ENCODE measurements at places on chromosomes 7 and 10.

DNA sequence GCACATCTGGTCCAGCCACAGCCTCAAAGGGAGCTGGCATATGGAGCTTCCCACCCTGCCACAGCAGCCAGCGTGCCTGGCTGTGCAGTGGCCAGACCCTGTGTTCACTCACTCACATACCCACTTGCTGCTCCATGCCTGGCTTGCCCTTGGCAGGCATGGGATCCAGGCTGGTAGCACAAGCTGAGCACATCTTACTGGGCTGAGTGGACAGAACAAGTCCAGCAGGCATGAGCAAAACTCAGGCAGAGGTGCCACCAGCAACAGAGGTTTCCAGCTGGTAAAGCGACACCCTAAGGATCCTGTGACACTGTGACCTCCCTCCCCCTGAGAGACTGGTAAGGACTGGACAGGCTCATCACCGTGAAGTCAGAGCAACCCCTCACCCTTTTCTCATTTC, 25.1 kb downstream of the SVIL start:
- no peak for DNase-seq

DNA sequence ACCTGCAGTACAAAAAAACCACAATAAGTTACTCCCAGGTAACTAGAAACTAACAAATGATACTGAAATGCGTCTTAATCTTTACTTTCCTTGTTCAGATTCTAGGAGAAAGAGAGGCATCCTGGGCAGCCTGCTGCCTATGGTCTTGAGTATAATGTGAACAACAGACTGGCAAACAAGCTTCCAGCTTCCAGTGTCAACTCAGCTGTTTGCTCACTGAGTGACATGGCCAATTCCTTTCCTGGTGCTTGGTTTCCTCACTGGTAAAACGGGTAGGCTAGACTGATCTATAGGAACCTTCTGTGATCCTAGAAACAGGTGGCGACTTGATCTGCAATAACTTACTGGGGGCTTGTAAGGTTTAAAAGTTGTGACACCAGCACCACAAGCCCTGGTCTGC, 10.1 kb downstream of the POLR3A start:
- DNase-seq: no peak

GRCh38 chr7:47066976-47067614, 514.8 kb downstream of the TNS3 start:
- no peak for DNase-seq

- DNase-seq: no peak
These were observed 7.2 kb downstream of the STK32C start for GRCh38 chr10:132300582-132300981.

DNA sequence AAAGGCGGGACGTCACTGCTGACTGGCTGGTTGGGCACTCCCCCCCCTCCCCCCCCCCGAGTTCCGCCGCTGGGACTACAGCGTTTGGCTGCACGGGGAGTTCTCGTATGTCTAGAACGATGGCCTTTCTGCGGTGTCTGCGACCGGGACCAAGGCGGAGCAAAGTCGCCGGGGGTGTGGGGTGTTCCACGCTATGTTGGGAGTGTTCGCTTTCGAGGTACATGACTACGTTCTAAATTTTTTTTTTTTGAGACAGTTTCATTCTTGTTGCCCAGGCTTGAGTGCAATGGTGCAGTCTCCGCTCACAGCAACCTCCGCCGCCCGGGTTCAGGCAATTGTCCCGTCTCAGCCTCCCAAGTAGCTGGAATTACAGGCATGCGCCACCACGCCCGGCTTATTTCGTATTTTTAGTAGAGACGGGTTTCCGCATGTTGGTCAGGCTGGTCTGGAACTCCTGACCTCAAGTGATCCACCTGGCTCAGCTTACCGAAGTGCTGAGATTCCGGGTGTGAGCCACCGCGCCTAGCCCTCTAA, 573 bp upstream of the IDI1 start:
- no peak for DNase-seq

DNA sequence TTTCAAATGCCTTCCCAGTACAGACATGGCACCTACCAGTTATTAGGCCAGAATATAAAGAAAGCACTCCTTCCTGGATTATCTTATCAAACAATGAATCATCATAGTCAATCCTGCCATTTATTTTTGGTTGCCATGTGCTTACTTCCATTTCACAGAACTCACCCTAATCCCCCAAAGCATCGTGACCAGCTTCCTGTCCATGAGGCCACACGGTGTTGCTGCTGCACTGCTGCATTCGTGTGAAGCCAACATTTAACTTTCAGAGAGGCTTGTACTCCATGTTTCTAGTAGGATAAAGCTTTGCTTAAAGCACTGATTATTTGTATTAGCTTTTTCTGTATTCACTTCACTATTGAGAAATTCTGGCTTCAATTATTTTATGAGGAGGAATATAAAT, 14.4 kb downstream of the COL28A1 start:
- no peak for DNase-seq

DNA sequence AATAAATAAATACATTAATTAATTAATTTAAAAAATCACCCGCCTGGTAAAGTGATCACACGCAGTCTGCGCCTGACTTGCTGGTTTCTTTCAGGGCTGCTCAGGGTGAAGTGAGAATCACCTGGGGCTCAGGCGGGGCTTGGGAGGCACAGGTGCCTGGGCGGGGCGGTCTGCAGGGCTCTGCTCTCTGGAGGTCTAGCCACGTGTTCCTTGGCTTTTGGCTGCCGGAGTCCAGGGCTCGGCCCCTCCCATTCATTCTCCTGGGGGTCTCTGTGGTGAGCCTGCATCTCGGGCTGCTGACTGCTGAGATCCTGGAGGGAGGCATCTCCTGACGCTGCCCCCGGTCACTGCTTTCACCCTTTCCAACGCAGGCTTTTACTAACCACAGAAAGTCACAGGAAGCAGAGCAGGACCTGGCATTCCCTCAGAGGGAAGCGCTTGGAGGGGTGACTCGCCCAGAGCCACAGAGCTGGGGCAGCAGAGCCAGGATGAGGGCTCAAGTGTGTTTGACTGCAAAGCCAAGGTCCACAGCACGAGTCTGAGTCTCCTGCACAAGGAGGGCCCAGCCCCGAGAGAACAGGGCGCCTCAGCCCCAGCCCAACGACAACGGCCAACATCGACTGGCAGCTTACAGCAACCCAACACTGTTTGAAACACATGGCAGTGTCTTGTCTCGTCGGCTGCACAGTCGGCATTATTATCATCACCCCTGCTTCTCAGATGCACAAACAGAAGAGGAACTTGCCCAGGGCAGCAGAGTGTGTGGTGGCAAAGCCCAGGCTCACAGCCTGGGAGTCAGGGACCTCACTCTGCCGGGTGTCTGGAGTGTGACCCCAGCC, 22.4 kb upstream of the MNX1 start:
- DNase-seq: no peak

DNA sequence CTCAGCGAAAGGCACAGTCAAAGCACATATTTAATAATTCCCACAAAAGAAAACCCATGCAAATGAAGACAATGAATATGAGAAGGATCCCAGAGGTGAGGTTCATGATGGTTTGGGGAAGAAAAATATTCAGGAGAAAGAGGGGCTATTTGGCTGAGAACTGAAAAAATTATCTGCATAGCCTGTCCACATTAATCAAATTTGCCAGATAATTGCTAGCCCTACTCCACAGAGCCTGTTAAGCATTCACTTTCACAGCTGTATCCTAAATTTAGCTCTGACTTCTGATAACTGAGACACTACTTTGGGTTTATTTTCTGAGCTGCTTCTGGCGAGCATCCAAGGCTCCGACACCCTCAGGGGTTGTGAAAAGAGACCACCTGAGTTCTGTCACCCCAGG, 176.2 kb downstream of the HERPUD2 start:
- no peak for DNase-seq

DNA sequence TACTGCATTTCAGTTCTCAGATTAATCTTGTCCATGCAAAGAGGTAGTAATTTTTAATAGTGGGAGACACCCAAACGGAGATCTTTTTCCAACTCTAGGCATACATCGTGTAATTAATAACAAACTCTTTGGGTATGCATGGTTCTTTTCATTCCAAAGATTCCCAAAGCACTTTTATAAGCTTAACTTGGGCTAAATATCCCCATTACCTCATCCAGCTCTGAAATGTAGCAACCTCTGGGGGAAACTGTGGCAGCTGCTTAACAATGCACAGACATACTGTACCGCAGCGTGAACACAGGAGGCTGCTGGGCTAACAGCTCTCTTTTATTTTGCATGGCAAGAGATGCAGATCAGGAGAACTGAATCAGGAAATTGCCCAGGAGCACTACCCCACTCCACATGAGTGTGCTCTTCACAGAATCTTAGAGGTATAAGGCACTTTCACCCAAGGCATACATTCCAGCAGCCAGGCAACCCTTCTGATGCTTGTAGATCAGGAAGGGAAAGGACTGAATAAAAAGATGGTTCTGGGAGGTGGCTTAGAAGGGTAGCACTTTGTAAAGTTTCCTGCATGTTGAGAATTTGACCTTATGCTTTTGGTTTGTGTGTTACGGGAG, 114.4 kb upstream of the GLI3 start:
- no peak for DNase-seq

DNA sequence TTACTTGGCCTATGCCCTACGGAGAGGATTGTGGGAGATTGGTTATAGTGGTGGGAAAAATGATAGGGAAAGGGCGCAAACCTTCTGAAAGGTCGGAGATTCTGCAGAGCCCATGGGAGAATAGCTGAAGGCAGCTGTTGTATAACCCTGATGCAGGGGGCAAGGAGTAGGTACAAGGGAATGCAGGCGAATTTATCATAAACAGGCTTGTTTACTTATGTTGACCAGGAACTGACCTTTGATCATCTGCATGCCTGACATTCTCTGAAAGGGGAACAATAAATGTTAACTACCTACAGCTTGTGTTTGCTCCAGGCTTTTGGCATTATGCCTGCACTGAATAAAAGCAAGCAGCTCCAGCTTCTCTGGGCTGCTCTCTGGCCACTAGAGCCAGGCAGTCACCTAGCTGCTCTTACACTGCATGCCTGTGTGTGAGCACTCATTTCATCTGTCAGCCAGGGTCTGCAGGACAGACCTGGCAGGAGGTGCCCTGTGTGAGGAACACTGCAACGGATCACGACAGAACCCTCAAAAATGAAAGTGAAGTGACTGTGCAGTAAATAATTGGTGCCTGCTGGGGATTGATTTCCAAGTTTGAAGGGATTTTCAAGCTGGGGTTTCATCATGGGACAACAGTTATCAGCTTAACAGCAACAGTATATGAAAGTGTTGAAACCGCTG, 31.1 kb upstream of the ABCA13 start:
- DNase-seq: peak; percentile 81

- peak; percentile 55 for DNase-seq
These were observed 27.3 kb downstream of the HYAL4 start for GRCh38 chr7:123871998-123872867.

GRCh38 chr10:119306514-119306951, 99.2 kb downstream of the GRK5 start:
- DNase-seq: no peak

- DNase-seq: no peak
These were observed 114.1 kb upstream of the SLC26A5 start for GRCh38 chr7:103560136-103560535.

- DNase-seq: no peak
These were observed 27.2 kb downstream of the ADK start for GRCh38 chr10:74178042-74178791.

DNA sequence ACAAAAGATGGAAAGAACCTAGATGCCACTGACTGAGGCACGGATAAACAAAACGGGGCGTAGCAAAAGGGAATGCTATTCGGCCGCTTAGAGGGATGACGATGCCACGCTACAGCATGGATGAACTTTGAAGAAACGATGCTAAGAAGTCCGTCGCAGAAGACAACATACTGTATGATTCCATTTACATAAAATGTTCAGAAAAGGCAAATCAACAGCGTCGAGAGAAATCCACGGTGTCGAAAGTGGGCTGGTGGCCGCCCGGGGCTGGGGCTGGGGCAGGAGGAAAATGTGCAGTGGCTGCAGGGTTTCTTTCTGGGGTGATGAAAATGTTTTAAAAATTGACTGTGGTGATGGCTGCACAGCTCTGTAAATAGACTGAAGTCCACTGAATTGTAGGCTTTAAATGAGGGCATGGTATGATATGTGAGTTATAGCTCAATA, 24.1 kb downstream of the GNA12 start:
- DNase-seq: peak; percentile 28

GRCh38 chr7:105377903-105378302, 10.8 kb downstream of the SRPK2 start:
- no peak for DNase-seq

DNA sequence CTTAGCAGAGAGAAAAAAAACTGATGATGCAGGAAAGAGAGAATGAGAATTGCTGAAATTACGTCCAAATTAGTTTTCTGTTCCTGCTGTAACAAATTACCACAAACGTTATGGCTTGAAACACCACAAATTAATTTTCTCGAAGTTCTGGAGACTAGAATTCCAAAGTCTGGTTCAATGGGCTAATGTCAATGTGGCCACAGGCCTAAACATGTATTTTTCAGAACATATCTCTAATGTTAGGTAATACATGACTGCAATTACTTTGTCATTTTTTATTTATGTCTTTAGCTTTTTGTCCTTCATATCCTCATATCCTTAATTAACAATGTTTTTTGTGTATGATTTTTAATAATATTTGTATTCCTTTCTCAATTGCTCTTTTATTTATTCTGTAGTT, 3.0 kb upstream of the AKR1C3 start:
- DNase-seq: no peak

DNA sequence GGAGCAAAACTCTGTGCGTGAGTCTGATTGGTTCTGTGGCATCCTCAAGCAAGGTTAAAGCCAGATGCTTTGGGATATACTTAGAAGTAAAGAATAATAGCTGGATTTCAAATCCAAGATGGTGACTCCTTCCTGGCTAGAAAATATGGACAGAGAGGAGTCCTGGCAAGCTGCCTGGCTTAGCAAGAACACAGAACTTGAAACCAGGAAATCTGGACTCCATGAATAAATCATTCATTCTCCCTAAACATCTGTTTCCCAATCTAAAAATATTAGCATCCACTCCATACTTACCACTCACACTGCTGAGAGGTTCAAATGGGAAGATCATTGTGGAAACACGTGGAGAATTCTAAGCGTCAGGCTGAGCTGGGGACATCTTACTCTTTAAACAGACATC, 1074.1 kb upstream of the AUTS2 start:
- no peak for DNase-seq

DNA sequence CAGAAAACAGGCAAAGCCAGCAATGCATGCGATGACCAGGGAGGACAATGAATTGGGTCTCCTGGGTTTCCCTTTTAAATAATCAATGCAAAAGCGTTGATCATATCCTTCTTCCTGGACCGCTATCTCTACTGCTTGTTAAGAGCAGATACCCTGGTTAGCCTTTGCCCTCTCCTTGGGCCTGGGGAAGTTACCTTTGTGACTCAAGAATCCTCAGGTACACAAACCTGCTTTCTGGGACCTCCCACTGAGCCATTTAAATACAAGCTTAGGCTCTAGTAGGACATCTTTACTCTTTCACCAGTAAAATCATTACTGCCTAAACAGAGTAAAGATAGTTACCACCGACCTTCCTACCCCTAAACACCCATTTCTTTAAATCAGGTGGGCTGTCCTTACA, 173.9 kb downstream of the WNT2 start:
- no peak for DNase-seq

GRCh38 chr10:132346806-132347205, 14.8 kb downstream of the LRRC27 start:
- DNase-seq: no peak

Data from left lobe of liver (tissue), 2 donors.